ENCODE measurements at places on chromosomes 7 and 10.
A peak's percentile ranks its signal among the peaks of the same experiment; 100 is the strongest.

DNA sequence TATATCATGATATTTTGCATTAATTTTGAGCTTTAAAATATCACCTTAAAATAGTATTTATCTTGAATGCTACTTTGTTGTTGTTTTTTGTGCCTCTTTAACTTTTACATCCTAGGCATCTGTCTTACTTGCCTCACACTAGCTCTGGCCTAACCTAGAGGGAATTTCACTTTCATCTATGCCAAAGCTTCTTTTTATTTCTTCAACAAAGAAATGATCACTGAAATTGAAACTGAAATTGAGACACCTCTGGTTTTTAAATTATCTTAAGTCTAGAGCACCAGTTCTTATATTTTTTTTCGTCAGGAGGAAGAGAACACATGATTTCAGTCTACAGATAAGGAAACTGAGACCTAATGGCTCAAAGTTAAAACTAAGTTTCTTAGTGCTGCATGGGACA lies 3.5 kb upstream of the SCIN start:
- no peak for DNase-seq

- no peak for DNase-seq
Measured at GRCh38 chr7:81441750-81442149, 328.1 kb downstream of the HGF start.

GRCh38 chr7:145031162-145031561 lies 195.3 kb upstream of the TPK1 start:
- DNase-seq: no peak

DNA sequence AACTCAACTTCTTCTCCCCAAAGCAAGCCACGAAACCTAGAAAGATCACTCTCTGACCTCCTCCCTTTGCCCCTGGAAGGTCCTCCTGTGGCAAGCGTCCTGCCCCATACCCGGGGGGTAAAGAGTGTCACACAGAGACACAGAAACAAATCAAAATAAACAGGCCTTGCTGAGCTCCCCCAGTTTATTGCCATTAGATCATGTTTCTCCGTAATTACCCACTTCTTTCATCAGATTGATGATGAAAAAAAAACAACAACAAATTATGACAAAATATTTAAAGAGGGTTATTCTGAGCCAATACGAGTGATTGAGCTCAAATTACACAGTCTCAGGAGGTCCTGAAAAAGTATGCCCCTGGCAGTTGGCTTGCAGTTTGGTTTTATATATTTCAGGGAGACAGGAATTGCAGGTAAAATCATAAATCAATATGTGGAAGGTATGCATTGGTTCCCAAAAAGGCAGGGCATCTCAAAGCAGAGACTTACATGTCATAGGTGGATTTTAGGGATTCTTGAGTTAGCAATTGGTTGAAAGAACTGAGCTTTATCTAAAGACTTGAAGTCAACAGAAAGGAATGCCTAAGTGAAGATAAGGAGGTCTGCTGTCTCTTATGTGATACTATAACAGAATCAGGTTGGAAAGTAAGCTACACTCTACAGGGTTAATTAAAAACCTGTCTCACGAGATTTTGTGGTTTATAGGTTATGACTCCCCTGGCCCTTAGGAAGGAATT lies 86.2 kb downstream of the APBB1IP start:
- no peak for DNase-seq

- DNase-seq: peak; percentile 70
Measured at GRCh38 chr10:79340646-79341244, 6.5 kb upstream of the PPIF start.

GRCh38 chr10:99569253-99569939 lies 36.7 kb downstream of the NKX2-3 start:
- DNase-seq: no peak

DNA sequence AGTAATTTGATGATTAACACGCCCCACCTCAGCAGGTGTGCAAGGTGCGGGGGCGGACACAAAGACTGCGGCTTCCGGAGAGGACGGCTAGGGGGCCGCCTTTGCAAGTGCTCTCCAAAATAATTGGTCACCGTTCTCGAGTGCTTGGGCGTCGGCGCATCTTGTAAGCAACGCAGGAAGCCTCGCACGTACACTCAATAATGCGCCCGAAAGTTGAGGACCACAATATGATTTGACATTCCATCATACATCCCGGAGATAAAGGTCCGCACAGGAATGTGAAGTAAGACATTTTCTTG lies 114.7 kb downstream of the EBF3 start:
- DNase-seq: no peak

DNA sequence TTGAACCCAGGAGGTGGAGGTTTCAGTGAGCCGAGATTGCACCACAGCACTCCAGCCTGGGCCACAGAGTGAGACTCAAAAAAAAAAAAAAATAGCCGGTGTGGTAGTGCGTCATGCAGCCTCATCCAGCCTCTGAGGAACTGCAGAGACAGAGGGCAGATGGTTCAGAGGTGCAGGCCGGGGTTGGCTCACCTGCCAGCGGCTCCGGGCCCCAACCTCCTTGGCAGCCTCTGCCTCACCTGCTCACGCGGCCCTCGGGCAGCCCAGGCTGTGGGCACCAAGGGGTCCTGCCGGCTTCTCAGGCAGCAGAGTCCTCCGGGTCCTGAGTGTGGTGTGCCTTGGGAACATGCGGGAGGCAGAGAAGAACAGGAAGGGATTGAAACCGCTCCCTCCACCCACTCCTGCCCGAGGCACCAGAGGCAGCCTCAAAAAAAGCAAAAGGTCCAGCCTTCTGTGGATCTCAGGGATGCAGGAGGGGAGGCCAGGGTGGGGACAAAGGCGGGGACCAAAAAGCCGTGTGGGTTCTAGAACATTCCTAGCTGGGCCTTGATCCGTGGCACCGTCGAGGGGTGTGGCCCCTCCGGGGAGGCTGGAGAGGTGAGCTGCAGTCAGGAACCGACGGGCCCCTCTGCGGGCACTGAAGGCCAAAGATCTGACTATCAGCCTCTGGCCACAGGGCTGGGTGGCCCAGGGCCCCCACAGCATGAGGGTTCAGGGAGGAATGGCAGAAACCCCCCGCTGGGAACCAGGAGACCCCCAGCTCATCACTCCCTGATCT lies 55.4 kb upstream of the DNAJB6 start:
- DNase-seq: no peak

DNA sequence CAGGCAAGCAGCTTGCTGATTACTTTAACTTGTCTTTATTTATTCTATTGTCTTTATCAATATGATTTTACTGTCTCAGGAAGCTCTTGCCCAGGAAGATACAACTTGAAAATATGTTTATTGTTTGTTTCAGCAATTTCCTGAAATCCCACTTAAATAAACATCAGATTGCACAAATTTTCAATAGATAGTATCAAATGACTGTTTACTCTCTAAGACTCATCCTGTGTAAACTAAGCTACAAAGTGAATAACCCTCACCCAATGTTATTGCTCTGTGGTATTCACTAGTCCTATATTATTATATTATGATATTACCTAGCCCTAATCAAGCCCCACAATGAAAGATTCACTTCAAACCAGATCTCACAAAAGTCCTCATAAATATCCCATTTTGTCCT lies 130.4 kb upstream of the HPS1 start:
- no peak for DNase-seq

GRCh38 chr7:86600506-86601290 lies 43.0 kb upstream of the GRM3 start:
- DNase-seq: no peak

DNA sequence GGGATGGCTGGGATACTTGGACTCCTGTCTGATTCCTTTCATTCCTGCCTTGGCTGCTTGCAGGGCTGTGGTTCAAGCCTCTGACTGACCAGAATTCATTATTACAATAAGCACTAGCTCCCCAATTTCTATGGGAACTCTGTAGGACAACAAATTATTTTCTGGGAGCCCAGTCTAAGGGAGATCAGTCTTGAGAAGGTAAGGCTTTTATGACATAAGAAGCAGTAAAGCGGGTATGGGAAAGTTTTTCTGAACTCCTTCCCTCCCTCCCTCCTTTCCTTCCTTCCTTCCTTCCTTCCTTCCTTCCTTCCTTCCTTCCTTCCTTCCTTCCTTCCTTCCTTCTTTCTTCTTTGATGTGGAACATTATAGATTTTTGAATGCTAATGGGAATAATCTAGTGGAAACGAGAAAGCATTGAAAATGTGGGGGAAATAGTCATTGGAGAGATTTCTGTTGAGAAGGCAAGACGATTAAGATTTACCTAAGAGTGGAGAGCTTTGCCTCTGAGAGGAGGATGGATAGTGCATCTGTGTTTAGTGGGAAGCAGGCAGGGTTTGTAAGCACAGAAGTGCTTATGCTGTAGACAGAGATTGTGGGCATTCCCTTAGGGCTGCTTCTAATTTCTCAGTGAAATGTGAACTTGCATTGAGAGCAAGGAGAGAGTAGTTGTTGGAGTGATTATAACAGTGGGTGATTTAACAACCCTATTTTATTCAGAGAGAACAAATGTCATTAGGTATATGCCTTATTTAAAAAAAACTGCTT lies 201.5 kb downstream of the DNAJB9 start:
- no peak for DNase-seq

DNA sequence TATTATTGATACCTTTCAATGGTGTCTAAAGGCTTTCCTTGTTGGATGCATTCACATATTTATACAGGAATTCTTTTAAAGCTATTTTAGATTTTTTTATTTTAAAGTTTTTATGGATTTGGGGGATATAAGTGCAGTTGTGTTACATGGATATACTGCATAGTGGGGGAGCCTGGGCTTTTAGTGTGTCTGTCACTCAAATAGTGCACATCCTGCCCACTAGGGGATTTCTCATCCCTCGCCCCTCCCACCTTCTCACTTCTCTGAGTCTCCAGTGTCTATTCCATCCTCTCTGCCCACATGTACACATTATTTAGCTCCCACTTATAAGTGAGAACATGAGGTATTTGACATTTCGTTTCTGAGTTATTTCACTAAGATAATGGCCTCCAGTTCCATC lies 154.0 kb upstream of the MKI67 start:
- no peak for DNase-seq

- no peak for DNase-seq
Measured at GRCh38 chr10:11896549-11897200, 73.5 kb downstream of the PROSER2 start.

DNA sequence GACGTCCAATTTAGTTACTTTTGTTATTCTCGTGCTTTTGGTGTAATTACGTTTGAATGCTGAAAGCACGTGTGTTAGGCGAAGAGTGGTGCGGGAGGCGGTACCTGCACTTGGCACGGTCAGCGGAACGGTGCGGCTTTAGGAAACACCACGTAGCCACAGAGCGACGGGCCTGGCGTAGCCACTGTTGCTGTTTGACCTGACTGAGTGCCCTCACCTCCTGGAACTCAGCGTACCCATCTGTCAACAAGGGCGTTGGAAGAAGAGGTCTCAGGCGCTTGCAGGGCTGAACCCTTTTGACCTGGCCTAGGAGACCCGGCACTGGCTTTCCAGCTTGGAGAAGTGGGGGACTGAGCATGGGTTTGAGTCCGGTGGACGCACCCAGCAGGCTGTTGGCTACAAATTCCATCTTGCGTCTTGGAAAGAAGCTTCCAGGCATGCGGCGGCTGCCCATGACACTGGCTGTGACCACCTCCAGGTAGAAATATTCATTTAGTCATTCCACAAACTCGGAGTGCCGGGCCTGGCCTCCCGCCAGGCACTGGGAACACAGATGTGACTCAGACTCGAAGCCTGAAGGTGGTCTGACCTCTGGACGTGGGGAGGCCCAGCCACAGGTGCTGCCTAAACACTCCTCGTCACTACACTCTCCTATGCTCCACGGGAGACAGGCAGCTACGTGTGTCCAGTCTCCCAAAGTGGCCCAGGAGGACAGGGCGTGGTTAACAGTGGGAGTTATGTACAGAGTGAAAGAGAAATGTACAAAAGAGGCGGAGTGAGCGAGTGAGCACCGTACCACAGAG lies 22.2 kb downstream of the FAM20C start:
- DNase-seq: no peak

DNA sequence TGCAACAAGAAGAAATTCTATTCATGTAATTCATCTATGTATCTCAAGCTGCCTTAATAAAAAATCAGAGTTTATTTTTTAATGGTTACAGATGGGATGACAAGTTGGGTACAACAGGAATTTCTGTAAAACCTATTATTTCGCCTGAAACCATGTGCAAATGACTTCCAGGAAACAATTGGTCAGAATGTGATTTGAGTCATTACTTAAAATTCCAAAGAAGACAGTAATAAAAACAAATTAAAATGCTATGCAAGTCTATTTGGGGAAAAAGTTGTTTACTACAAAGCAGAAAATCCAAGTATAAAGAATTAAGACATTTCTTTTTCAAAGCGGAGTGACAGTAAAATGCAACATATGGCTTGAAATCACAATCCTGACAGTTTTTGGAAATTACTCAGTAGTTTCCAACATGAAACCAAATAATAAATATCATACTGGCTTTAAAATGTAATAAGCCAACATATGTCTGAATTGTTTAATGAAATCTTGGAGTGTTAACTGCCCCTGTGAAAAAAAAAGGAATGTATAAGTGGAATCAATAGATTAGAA lies 41.5 kb upstream of the SEMA3C start:
- no peak for DNase-seq

DNA sequence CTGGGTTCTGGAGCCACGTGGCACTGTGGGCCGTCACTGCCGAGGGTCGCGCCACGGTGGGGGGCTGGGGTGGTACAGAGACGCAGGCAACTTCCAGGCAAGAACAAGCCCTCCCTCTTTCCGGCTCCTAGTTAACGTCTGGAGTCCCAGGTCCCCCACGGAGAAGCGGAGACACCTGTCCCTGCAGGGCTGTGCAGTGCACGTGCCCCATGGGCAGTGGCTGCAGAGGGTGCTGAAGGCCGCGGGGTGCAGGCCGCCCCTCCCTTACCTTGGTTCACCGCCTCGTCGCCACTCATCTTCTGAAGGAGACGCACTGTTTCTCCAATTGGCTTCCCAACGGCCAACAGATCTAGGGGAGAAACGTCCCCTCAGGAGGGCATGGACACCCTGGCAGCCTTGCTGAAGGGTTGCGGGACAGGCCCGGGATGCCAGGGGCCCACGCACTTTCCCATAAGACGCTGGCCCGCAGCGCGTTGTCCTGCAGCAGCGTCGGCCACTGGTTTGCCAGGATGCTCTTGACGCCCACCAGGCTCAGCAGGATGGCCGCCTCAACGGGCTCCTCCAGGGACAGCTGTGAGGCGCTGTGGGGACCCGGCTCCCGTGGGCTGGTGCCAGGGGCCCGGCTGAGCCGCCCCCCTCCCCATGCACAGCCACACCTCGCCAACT lies 24.3 kb upstream of the NKX6-2 start:
- DNase-seq: peak; percentile 74

DNA sequence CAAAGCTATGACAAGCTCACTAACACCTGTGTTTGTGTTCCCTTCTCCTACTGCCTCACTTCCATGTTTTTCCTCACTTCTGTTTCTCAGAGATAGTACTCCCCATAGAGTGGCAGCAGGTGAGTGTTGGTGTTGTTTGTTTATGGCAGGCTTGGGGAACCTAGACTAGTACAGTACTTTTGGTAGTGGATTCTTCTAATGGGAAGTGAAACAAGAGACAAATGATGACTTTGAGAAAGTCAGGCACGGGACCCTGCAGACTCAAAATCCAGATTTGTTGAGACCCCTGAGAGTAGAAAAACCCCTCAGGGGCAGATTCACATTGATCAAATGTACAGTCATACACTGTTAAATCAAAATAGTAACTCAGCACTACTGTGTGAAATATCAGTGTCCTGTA lies 6.4 kb upstream of the CFAP69 start:
- no peak for DNase-seq

- no peak for DNase-seq
Measured at GRCh38 chr7:105849122-105849855, 27.1 kb downstream of the ATXN7L1 start.

- no peak for DNase-seq
Measured at GRCh38 chr7:31948029-31948428, 122.2 kb downstream of the PDE1C start.

- no peak for DNase-seq
Measured at GRCh38 chr7:48300301-48300700, 129.0 kb downstream of the ABCA13 start.

- peak; percentile 65 for DNase-seq
Measured at GRCh38 chr7:100166317-100166940, 2.0 kb downstream of the GAL3ST4 start.

- peak; percentile 91 for DNase-seq
Measured at GRCh38 chr10:22086730-22087401, 83.3 kb upstream of the DNAJC1 start.
